A549 treated with GW870086 at 1 μM for 4 hours (cell line): ENCODE measurements at places on chromosomes 7 and 10. TPM values are rescaled to one million over a fixed set of nuclear protein-coding genes. Genes with fewer than 3 reads are reported as not detected.

Gene ACBD5
- 20.8 to 27.5 TPM (median 25.9 TPM) in 5 replicates for total RNA-seq

Gene LMOD2
- not detected in 5 replicates for total RNA-seq

Gene RAB19
- not detected in 5 replicates for total RNA-seq

Gene EVX1
- total RNA-seq, result 0.09 to 0.27 TPM (median 0.11 TPM) in 5 replicates

Gene RGR
- total RNA-seq, result not detected in 5 replicates

Gene PDE6C
- total RNA-seq, result not detected in 5 replicates

Gene IKZF1
- not detected in 5 replicates for total RNA-seq

Gene NEBL
- 6.3 to 8.8 TPM (median 8.4 TPM) in 5 replicates for total RNA-seq

Gene SPDYE16
- total RNA-seq, result not detected in 5 replicates

Gene HTRA1
- total RNA-seq, result 51.9 to 68.9 TPM (median 57.0 TPM) in 5 replicates
